ENCODE measurements at places on chromosomes 11 and 22.

GRCh38 chr11:72970557-72971118 lies 156.4 kb downstream of the ATG16L2 start:
- no peak for DNase-seq

DNA sequence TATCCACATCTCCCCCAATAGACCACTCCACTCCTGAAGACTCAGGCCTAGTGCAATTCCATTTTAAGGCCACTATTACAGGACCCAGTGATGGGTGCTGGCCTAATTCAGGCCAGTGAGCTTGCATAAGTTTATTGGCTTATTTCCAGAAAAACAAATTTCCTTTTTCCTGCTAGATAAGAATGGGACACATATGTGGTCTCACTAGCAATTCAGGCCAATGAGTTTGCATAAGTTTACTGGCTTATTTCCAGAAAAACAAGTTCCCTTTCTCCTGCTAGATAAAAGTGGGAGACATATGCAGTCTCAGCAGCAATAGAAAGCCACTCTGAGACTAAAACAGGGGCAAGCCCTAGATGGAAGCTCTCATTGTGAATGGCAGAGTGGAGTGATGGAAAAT lies 22.4 kb downstream of the ADM start:
- no peak for DNase-seq

DNA sequence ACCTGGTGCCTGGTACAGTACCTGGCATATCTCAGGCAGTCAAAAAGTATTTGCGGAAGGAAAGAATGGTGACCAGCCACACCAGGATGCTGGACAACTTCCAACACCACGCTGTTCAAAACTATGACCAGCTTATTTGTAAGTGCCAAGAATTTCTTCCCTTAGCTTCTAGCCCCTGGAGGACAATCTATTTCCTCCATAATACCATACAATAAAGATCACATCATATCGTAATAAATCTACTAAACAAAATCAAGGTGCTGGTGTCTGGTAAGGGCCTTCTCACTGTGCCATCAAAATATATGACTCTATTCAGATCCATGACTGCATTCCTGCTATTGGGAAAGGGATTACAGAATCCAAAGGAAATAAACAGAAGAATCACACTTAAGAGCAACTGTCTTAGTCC lies 51.5 kb downstream of the ALG9 start:
- DNase-seq: no peak

- DNase-seq: no peak
Observed at GRCh38 chr11:69698362-69698761, 5.5 kb downstream of the FGF19 start.

- no peak for DNase-seq
Observed at GRCh38 chr22:47695176-47695575, 932.7 kb downstream of the TBC1D22A start.

DNA sequence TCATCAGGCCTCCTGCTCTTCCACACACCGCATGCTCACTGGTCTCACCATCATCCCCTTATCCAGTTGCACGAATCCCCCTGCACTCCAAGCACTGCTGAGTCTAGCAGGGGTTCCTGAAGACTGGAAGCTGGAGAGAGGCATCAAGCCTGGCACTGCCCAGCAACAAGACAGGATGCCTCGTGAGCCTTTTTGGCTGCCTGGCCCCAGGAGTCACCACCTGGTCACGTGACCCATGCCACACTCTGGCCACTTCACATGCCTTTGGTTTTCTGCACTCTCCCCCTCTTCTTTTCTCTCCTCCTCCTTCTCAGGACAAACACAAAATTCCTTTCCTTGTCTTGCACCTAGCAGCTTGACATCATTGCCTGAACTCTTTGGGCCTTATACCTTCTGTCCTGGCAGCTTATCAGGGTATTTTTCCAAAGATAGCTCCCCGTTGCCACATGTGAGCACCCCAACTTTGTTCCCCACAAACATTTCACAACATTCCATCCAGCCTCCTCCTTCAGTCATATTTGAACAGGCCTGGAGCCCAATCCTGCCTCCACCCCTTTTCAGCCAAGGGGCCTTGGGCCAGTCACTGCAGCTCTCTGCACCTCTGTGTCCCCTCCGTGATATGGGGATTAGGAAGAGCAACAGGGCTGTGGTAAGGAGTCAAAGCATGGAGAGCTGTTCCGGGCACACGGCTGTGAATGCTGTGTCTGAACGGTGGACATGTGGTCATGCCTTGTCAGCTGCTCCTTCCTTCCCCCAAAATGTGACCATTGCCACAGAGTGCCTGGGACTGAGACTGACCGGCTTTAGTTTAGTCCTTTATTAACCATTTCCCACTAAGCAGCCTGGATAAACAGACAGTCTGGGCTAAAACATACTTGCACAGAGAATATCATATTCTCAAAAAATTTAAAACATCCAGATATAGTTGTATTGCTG lies 2.8 kb upstream of the PACSIN2 start:
- no peak for DNase-seq

DNA sequence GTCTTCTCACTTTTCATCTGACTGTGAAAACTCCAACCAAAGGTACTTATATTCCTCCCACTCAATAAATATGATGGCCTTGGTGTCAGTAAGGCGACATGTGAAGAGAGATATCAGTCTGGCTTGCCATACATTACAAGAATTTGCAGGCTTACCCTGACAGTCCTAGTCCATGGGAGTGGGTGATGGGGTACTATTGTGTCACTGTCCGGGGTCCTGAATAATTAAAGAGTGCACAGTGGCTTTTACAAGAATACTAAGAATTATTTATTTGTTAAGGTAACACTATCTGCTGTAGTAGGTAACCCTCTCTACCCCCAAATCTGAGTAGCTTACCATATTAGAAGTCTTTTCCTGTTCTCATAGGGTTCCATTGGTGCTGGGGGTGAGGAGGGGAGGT lies 23.1 kb upstream of the IZUMO1R start:
- no peak for DNase-seq

- no peak for DNase-seq
Observed at GRCh38 chr11:133600786-133601185, 68.5 kb upstream of the OPCML start.

DNA sequence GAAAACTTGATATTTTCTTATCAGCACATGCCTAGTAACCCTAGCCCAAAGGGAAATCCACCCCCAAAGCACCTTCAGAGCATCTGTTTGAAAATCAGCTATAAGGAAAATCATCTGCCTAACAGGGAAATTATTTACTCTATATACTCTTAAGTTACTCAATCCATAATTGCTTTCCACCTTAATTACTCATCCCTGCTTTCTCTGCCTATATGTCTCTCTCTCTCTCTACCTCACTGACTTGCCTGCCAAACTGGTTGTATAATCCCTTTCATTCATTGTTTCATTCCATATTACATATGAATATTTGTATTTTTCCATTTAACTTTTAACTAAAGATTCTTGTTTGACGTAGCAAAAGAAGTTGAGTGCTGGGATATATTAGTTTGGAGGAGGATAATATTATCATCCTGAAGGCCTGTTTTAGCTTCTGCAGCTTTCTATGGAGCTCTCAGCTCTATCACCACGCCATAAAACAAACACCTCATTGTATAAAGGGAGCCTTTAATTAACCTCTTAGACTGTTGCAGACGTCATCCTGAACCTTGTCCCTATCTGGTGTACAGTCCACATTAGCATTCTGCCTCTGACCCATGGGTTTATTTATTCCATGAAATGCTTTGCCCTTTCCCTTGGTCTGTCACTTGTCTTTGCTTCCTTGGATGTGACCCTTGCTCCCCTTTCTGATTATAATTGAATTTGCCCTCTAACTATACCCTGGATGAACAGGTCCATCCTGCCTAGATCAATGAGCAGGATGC lies 98.9 kb downstream of the INSC start:
- no peak for DNase-seq

DNA sequence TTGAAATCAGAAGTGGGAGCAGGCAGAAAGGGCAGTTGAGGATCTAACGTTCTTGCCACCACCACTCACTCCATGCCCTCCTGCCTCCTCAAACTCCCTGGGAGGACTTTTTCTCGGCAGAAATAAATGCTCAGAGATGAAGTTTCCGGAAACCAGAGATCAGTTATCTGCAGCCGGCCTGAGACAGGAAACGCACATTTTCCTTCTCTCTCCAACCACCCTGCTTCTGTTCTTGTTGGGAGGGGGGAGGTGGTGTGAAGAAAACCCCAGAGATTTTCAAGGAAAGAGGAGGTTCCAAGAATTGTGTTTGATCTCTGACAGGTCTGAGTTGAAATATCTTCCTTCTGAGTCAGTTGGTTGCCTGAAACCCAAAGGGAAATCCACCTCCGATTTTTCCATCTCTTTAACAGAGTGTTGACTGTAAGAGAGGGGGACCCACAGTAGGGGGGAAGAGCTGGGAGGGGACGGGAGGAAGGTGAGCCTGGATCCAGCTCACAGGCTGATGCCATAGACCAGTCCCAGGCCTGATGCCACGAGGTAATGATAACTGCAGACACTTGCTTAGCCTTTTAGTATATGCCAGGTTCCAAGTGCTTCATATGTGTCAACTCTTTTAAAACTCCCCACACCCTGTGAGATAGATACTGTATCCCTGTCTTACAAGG lies 100.8 kb downstream of the TRAF6 start:
- no peak for DNase-seq

DNA sequence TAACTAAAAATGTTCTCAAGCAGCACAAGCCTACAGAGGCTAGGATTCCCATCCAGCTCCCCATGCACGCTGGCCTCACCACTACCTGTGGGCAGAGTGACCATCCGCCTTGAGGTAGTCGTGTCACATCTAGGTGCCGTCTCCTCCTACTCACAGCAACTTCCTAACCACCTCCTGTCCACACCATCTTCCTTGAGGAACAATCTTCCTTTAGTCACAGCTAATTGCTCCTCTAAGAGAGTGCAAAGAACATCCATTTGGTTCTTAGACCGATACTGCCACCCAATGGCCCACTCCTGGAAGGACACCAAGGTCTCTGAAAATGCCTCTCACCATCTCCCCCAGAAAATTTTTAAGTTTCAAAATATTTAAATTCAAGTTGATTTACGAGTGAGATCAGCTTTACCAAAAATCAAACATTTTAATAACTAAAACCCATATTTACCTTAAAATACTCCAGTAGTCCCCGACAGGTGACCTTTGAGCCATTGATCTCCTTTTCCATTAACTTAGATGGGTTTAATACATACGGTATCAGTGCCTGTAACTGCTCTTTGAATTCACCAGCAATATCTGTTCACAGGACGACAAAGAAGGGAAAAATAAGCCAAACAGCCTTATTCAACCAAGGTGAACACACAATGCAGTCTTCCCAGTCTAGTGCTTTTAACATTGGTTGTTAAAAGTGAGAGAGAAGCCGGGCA lies 21.7 kb upstream of the PLAAT3 start:
- peak; percentile 18 for DNase-seq

- DNase-seq: no peak
Observed at GRCh38 chr11:69411257-69411924, 70.1 kb upstream of the LINC01488 start.

- DNase-seq: no peak
Observed at GRCh38 chr11:36156161-36156816, 132.9 kb downstream of the COMMD9 start.

DNA sequence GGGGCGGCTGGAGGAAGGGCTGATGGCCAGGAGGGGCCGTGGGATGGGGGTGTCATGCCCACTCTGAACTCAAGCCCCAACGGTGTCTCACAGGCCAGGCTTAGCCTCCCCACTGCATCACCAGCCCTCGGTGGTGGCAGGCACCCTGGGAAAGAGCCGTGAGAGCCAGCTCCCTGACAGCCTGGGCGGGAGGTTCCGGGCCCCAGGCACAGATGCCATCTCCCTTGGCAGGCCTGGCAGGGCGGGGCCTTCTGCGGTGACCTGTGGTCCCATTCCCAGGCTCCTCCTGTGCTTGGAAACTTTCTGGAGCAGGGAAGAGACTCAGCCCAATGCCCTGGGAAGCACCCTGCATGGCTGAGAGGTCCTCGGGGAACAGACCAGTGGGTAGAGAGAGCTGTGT lies 4.8 kb downstream of the PHLDA2 start:
- DNase-seq: no peak

- DNase-seq: no peak
Observed at GRCh38 chr11:113694390-113694789, 11.7 kb downstream of the TMPRSS5 start.

- DNase-seq: no peak
Observed at GRCh38 chr22:41226723-41227655, 13.7 kb downstream of the CHADL start.

- DNase-seq: no peak
Observed at GRCh38 chr11:132453406-132453805, 1078.9 kb downstream of the OPCML start.

GRCh38 chr11:64036087-64037026 lies 626 bp downstream of the FLRT1 start:
- DNase-seq: no peak

- DNase-seq: no peak
Observed at GRCh38 chr11:84812471-84812969, 814.6 kb downstream of the DLG2 start.

GRCh38 chr11:78810559-78811009 lies 235.9 kb upstream of the NARS2 start:
- no peak for DNase-seq

DNA sequence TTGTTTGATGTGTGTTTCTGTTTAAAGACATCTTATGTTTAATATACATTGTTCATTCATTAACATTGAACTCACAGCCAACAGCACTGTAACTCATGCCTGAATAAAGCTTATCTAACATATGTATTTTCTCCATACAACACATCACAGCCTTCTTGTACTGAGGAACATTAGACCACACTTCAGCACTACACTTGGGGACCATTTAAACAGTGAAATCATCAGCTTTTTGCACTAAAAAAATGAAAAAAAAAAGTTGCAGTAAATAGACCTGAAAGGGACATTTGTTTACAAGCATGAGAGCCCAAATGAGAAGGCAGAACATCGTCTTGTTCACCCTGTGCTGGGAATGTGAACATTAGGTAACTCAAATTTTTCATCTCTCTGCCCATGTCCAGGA lies 15.3 kb upstream of the TPP1 start:
- no peak for DNase-seq

GRCh38 chr22:25695146-25695545 lies 46.8 kb upstream of the MYO18B start:
- DNase-seq: no peak

GRCh38 chr11:20155683-20156279 lies 4.5 kb downstream of the DBX1 start:
- no peak for DNase-seq

DNA sequence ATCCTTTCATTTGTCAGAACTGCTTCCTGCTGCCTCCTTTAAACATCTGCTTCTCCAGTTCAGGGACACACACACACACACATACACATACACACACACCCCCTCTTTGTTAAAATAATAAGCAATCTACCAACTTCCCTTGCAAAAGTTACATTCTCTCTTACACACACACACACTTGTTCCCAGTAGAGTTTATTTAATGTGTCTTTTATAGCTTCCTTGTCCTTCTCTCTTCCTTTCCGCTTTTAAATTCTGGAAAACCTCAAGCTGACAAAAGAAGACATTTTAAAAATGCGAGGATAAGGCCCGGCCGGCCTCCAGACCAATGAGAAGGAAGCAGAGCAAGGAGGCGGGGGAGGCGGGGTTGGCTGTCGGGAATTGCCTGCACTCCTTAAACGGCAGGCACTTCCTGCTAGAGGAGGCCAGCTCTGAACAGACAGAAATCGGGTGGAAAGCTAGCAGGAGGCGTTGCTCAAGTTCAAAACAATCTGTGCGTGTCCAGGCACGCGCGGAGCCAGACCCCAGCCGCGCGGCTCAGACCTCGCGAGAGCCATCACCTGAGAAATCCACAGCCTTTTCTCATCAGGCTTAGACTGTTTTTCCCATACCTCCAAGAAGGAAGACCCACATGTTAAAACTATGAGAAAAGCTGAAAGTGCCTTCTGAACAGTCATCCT lies 99.9 kb downstream of the MAML2 start:
- DNase-seq: peak; percentile 66

GRCh38 chr11:21537980-21538379 lies 654.9 kb upstream of the ANO5 start:
- DNase-seq: no peak

- no peak for DNase-seq
Observed at GRCh38 chr11:24556693-24557092, 59.8 kb downstream of the LUZP2 start.

All from stimulated activated CD4-positive, alpha-beta T cell treated with anti-CD3 and anti-CD28 coated beads, TNF-alpha, amount 100 ng/mL, for 48 hours (primary cell).